Neural crest cell (in vitro differentiated cells): ENCODE measurements at places on chromosomes 6 and 20. TPM values are rescaled to one million over a fixed set of nuclear protein-coding genes. Genes with fewer than 3 reads are reported as not detected.

- no peak for DNase-seq
Observed at GRCh38 chr6:168034537-168034936, 37.1 kb downstream of the KIF25 start.

- no peak for DNase-seq
Observed at GRCh38 chr20:15455279-15455678, 1117.9 kb upstream of the FLRT3 start.

The SNAP25 gene
- total RNA-seq, result 9.2 and 9.8 TPM in 2 replicates

The CDH22 gene
- 0.09 TPM in 1 of 2 replicates, not detected in the other for total RNA-seq

- DNase-seq, result no peak
Observed at GRCh38 chr6:166738386-166739116, 111.5 kb upstream of the RPS6KA2 start.

GRCh38 chr6:37483917-37484785 lies 15.5 kb downstream of the CCDC167 start:
- DNase-seq, result peak; percentile 72
